ENCODE measurements at places on chromosomes 1 and 21.

- DNase-seq, result no peak
These were observed 24.9 kb downstream of the MATN1 start for GRCh38 chr1:30698401-30698981.

DNA sequence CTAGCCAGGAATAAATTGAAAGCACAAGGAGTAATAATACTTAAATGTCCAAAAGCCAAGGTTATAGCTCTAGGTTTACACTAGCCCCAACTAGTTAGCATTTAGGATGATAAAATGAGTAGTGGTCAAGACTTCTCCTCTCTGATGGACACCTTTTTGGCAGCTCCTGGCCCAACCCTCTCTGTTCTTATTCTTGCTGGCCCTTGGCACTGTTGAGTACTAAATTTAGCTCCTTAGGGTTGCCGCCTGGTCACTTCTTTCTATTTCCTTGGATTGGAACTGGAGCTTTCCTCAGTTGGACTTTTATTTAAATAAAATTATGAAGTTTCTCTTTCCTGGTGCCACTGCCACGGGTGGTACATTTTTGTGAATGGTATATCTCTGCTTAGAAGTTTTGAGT, 28.3 kb downstream of the ARID1A start:
- DNase-seq, result no peak

DNA sequence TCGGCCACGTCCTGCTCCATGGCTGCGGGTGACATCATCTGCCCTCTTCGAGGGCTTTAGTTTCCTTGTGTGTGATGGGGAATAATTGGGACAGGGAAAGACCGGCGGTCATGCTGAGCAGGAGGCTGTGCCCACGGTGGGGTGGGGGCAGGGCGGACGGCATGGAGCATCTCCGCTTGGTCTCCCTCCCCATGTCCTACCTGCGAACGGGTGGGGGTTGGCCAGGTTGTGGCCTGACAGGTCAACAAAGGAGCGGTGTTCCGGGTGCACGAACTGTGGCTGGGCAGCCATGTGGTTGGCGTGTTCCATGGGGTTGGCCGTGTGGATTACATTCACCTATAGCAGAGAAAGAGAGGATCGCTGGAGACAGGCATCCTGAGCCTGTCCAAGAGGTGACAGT, 80.0 kb downstream of the PIK3CD start:
- peak; percentile 28 for DNase-seq

- no peak for DNase-seq
These were observed 203.4 kb downstream of the HS2ST1 start for GRCh38 chr1:87117761-87118368.

DNA sequence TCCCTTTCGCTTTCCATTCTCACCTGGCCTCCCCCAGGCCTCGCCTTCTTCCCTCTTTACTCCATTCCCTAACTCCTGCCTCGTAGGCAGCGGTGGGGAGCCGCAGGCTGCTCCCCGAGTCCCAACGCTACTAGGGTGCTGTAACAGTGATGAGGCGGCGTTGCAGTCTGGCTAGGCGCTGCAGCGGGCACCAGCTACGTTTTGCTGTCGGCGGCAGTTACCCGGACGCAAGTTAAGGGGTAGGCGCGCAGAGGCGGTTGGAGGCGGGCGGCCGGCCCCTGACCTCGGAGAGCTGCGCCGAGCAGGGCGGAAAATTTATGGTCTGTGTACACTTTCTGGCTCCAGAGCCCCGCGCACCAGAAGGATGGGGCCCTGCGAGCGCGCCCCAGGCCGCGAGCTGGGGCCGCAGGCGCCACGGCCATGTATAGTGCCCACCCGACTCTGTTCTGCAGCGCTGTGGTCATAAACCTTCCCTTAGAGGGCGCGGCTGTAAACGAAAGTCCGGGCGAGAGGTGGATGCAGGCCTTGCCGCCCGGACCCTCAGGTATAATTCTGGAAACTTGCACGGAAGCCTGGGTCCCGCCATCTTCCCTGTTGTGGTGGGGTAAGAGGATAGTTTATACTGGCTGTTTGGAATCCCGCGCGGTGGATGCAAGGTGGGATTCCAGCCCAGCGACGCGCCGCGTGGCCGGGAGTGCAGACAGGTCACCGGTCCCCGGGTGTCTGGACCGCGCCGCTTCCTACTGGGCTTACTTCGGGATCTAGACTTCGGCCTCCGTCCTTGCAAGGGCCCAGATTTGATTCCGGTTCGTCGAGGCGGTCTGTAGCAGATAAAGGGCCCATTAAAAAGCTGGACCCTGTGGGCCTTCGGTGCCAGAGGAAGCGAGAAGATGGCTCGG, 15.0 kb downstream of the HLX start:
- no peak for DNase-seq

DNA sequence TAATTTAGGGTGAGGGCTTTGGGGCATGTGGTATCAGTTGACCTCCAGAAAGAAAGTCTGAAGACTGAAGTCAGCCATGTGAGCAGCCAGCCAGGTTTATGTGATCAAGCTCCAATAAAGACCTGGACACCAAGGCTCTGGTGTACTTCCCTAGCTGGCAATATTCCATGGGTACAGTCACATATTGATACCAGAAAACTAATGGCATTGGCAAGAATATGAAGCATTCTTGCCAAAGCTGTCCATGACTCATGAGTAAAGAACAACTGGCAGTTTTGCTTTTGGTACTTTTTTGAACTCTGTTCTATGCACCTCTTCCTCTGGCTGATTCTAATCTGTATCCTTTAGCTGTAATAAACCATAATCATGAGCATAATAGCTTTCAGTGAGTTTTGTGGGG, 415.3 kb upstream of the CAMK1G start:
- no peak for DNase-seq

DNA sequence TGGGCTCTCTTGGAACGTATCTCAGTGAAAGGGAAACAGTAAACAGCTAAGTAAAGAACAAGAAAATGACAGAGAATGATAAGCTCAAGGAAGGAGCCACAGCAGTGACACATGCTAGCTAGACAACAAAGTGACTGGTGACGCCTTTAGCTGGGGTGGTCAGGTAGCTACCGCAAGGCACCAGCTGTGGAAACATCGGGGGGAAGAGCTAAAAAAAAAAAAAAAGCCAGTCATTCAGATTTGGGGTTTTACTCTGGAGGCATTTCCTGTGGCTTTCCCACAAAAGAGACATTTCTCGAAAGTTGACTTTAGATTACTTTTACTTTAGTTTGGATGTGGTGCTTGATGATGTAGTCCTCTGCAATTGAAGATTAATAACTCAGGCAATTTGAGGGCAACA, 2.1 kb downstream of the FHAD1 start:
- no peak for DNase-seq

DNA sequence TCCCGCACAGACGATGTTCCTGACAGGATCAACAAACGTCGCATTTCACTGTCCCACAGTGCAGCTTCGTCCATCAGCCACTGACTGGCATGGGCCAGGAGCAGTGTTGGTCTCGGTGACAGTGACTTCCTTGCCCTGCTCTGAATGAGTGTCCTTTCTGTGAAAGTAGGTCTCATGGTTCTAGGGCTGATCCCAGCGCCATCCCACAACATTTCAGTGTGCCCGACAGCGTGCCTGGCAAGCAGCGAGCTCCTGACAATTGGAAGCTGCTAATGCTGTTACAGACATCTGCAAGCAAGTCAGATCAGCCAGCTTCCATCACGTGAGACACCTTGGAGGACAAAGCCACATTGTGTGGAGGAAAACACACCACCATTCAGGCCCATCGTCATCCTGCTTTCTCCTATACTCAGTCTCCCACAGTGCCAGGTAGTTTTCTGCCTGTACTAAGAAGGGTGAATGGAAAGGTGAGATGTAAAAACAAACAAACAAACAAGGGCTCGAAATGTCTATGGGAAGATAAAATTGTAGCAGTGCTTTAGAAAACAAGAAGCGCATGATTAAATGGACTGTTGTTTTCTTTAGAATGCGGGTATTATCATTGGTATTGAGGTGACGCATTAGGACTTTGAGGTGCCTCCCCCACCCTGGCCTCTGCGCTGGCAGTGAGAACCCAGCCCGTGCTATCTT, 21.9 kb downstream of the ERRFI1 start:
- DNase-seq, result no peak

DNA sequence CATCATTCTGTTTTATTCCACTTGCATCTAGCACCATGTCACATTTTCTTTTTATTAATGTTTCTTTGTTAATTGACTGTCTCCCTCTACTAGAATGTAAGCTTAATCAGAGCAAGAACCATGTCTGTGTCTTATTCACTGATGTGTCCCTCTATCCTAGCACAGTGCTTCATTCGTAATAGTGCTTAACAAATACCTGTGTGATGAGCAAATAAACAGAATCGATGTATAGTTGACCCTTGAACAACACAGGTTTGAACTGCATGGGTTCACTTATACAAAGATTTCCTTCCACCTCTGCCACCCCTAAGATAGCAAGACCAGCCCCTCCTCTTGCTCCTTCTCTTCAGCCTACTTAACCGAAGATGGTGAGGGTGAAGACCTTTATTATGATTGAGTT, 42.9 kb upstream of the MAN1A2 start:
- no peak for DNase-seq

GRCh38 chr1:98130408-98130807, 209.6 kb upstream of the DPYD start:
- DNase-seq, result no peak

DNA sequence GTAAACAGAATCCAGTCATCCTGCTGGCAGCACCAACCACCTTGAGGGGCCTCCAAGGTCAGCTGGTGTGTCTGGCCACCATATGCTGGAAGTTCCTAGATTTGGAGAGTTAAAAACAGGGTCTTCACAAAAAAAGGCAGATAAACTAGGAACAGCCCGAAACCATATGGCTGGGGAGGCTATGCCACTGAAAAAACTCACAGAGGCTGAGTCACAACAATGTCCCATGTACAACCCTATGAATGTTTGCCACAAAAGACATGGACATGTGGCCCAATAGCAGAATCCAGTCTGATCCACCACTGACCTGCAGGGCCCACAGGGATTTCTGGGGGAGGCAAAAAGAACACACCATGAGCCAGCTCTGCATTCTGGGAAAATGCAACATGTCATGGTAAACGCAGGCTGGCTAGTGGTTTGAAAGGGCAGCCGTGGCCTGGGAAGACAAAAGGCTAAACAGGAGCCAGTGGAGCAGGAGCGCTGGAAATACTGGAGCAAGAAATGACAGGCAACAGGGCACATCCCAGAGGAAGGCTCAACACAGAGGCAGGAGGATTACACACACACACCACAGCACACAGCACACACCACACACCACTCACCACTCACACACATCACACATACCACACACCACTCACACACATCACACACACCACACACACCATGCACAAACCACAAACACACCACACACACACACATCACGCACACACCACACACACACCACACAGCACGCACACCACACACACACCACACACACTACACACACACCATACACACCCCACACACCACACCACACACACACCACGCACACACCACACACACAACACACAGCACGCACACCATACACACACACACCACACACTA, 55.4 kb downstream of the HSF2BP start:
- DNase-seq, result no peak

DNA sequence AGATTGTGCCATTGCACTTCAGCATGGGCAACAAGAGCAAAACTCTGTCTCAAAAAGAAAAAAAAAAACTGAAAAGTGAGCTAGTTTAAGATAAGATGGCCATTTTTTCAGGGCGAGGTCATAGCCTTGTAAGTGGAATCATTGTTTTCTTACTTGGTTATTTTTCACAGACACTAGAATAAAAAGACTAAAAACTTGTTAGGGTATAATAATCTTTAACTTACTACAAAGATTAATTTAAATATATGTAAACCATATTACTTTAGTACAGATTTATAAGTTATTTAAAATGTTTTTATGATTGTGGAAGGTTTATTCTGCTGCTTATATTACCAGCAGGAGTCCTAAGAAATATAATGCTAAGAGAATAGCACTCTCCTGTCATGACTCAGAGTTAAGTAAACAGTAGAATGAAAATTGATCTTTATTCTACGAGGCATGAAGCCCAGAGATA, 23.5 kb downstream of the ANGPTL1 start:
- no peak for DNase-seq

- no peak for DNase-seq
These were observed 60.7 kb downstream of the FAAP20 start for GRCh38 chr1:2133879-2134215.

DNA sequence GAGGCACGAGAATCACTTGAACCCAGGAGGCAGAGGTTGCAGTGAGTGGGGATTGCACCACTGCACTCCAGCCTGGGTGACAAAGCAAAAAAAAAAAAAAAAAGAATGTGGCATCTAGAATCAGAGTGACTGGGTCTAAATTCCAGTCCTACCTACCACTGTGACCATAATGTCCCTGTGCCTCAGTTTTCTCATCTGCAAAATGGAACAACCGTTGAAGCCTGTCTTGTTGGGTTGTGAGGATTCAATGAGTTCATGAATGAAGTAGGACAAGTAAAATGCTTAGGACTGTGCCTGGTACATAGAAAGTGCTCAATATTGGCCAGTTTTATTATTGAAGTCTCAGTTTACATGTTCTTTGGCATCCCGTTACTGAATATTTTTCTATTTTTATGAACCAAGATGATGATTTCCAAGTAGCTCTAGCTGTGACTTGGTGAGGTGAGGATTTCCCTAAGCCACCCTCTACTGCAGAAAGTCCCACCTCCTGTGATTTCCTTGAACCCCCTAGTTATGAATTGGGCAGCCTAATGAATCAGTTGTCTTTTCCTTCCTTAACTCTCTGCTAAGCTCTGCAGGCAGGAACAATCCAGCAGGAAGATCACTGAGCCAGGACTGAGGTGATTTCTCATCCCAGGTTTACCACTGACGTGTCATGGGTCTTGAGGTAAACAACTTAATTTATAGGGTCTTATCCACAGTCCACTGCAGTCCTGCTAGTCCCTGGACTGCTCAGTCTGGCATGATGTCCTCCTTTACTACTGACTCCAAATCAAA, 18.9 kb upstream of the MEAF6 start:
- DNase-seq, result no peak

DNA sequence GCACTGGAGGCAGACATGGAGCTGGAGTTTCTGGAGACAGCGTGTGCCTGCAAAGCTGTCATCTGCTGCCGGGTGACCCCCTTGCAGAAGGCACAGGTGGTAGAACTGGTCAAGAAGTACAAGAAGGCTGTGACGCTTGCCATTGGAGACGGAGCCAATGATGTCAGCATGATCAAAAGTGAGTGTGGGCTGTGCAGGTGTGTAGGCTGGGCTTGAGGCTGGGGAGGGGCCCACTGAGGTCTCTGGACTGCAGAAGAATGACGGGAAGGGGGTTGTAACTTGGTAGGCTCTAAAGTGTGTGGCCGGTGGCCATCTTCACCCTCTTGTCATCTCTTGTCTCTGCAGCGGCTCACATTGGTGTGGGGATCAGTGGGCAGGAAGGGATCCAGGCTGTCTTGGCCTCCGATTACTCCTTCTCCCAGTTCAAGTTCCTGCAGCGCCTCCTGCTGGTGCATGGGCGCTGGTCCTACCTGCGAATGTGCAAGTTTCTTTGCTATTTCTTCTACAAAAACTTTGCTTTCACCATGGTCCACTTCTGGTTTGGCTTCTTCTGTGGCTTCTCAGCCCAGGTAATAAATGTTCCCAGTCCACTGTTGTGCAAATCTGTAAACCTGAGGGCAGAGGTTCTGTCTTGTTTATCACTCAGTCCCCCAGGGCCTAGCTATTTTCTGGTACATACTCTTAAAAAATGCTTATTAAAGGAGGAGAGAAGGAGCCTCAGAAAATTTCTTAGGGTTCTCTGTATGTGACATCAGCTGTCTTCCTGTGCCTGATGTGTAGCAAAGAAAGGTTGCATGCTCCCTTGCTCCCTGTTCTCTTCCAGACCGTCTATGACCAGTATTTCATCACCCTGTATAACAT, 19.9 kb downstream of the ATP8B2 start:
- no peak for DNase-seq

Measured in GM06990 (cell line).